ENCODE measurements at places on chromosomes 2 and 18. TPM values are rescaled to one million over a fixed set of nuclear protein-coding genes. Genes with fewer than 3 reads are reported as not detected.

- no peak for DNase-seq
Observed at GRCh38 chr2:142877216-142877838, at the start of gene KYNU. Gene KYNU (plus strand): TSS chr2:142877664. CDS start chr2:142885368, 7,704 bp downstream.

GRCh38 chr2:101830555-101830954, 133.0 kb downstream of the MAP4K4 start:
- DNase-seq: peak; percentile 44

DNA sequence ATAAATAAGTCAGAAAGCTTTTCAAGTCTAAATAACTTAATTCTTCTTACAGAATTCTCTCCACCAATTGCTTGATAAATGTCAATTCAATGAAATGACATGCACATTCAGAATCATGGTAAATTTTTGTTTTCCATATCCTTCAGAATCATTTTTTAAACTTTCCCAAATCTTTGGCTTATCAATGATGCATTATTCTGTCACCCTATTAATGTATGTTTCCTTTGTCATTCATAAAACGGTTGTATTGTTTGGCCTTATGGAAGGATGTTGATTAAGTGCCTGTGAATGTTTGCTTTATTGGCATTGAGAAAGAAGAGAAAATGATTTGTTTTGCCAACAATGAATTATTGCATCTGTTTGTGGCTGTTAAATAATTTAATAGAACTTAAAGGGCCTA, 260.9 kb downstream of the PLCL1 start:
- peak; percentile 58 for DNase-seq

DNA sequence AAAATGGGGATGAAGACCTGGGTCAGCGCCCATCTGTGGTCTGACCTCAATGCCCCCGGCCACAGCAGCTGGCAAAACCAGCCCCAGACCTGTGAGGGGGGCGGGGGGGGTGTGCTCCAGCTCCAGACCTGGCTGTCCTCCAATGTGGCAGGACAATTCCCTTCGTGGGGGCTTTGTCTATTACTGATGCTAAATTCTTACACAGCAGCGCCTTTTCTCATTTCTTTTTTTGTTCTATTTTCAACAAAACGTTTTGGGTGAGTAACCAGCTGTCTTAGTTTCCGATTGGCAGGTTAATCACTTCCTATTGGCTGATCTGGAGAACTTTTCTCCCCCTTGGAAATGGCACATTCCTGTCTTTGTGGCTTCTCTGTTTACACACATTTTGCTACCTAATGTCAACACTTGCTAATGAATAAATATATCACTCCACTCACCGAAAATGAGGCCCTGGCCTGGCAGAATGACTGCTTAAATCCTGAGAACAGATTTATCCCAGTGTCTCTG, 4.4 kb downstream of the SMAD7 start:
- peak; percentile 71 for DNase-seq

DNA sequence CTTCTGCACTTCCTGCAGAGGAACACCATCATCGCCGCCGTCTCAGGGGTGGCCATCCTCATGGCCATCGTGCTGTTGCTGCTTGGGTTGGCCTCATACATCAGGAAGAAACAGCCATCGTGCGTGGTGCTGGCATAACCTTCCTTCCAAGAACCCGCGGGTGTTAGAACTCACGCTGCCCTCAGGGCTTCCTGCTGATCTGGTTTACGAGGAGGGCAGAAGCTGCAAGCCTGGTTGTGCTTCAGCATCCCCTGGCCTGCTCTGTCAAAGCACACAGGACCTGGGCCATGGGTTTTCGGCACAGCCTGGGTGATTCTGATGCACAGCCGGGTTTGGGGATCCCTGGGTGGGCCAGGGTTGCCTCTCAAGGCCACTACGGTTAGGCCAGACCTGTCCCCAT, 12.2 kb upstream of the ZAP70 start:
- no peak for DNase-seq

GRCh38 chr2:72036173-72036545, 111.5 kb downstream of the CYP26B1 start:
- DNase-seq: no peak

DNA sequence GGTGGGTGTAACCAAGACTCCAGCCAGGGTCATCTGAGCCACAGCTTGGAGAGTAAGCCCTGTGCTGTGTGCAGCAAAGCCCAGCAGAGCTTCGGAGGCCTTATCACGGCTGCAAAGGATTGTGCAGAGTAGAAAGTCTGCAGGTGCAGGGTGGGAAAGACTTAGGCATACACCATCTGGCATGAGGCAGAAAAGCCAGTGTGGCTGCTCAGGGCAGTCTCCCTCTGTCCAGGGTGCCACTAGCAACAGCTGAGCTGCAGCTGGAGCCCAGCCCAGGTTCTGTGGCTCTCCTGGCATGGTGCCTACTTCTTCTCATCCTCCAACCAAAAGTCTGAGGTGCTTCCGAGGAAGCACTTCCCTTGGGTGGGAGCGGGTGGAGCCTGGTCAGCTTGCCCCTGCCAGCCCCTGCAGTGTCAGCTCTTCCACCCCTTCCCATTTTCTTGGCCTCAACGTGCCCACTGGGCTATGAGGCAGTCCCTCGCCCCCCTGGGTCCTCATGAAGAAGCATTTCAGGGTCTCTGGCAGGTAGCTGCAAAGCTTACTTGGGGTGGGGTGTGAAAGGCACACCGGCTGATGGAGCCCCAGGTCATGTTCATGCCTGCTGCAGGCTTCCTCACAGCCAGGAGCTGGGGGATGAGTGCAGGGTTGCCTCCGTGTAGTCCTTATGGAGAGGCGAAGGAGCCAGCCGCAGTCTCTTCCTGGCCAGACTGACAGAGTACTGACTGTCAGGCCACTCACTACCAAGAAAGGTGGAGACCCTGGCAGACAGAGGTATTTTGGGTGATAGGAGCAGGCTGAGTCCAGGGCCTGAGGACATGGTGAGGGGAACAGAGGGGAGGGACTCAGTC, 4.8 kb downstream of the AMER3 start:
- no peak for DNase-seq

DNA sequence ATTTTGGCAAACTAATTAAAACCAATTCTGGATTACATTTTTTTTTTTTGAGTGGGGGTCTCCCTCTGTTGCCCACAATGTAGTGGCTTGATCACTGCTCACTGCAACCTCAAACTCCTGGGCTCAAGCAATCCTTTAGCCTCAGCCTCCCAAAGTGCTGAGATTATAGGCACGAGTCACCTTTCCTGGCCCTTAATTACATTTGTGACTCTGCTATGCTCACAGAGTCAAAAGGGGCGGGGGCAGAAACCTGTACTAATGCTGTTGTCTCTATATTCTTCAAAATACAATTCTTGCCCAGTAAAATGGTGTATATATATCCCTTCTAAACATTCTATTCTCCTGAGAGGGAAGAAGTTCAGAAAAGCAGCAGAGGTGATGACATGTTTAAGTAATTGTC, 23.2 kb downstream of the PRKD3 start:
- no peak for DNase-seq

ITM2C gene
- 12.1 TPM for polyA plus RNA-seq

DNA sequence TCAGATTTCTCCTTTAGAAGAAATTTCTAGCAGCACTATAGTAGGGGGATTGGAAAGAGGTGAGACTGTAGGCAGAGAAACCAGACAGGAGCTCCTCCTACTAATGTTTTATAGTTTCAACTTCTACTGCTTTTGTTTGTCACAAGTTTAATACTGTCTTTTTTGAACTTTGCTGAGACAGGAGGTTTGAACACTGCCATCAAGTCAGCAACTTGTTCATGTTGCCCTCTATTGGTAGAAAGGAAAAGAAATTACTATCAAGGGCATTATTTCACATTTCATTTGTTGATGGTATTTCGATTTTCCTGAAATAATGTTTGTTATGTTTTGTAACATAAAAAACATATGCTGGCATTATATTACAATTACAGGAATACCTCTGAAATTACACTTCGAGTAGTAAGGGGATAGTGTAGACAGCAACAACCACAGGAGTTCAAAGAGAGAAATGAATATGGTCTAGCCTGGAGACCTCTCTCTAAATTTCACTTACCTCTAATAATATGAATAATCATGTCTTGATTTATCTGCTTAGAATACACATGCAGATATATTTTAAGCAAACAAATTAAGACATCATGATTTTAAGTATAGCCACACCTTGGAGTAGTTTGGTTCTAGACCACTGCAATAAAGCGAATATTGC, 12.4 kb upstream of the CCDC88A start:
- peak; percentile 58 for DNase-seq

DNA sequence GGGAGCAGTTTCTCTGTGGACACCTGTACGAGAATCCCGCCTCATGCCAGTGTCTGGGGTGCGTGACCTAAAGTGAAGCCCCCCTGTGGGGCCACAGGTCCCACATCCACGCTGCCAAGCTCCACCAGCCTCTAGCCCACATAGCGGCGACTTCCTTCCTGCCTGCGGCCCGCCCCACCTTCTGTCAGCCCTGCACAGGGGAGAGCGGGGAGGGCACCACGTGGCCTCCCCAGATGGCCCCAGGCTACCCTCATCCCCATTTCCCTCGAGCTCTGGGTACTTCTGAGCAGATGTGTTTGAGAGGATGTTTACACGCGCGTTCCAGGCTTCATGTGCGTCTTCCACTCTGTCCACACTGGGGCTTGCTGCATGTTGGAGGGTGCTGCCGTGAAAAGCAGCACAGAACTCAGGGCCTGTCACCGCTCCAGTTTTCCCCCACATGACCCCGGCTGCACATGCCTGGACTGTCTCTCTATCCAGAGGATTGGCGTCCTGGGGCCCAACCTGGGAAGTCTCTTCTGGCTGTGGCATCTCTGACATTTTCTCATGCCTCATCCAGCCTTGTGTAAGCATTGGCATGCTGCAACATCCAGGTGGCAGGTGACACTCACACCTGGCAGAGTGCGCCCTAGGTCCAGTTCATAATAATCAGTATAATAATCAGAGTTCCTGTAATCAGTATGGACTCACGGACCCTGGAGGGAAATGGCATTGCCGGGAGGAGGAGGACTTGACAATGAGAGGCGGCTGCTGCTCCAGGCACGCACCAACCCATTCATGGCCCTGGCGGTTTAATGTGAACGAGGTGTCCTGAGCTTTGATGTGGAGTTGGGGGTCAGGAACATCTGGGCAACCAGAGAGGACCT, 146.3 kb upstream of the TWIST2 start:
- no peak for DNase-seq

MRO gene
- polyA plus RNA-seq: not detected

CHAC2 gene
- polyA plus RNA-seq: 2.1 TPM

EVX2 gene
- not detected for polyA plus RNA-seq

GRCh38 chr2:36420569-36421181, 65.1 kb downstream of the CRIM1 start:
- no peak for DNase-seq

DNA sequence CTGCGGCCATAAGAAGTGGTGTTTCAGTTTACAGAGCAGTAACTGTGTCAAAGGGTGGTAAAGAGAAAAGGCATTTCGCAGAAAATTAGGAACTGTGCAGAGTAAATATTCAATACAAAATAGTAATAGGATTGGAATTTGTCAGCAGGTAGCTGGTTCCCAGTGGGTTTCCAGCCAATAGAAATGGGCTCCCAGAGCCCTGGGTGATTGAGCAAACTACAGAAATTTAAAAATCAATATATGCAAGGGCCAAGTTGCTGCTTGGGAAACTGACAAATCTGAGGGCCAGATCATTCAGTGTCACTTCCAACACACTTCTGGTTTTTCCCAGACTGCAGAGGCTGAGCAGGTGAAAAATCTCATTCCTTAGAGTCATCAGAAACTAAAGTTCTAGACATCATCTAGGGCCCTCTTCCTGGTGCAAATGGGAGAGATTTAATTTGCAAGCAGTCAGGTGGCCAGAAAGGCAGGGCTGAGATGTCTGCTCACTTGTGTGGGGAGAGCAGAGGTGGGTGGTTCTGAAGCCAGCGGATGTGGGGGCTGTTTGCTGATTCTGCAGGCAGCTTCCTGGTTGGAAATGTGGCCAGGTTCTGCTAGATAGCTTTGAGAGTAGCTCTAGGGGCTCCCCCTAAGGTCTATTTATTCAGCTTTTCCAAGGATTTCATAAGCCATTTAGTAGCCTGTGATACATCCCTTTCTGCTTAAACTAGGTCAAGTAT, 182.4 kb downstream of the NCK2 start:
- no peak for DNase-seq

DNA sequence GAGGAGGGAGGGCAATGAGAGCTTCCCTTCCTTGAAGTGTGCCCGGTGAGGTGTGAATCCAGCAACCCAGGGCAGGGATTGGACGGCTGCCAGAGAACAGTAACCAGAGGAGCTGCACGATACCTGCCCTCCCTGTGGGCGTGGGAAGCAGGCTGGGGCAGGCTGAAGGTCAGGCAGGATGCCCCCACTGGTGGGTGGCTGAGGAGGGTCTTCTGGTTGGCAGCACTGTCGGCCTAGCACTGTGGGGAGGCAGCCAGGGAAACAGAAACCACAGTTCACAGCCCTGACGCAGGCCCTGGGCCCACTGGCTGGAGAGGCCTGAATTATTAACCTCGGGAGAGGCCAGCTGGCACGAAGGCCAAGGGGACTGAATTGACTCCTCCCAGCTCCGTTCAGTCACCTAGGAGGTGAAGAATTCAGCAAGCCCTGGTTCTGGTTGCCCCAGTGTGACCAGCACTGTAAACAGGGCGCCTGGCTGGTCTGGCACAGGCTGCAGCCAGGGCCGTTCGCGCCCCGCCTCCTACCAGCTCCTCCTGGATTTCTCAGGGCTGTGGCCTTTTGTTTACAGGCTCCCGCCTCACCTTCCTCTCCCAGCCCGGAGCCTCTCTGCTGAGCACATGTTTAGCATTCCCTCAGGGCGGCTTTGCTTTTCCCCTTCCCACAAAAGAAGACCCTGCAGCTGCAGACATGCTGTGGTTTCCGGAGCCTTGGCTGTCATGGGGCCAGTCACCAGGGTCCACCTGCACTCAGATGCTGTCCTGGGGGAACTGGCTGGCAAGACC, 97.8 kb downstream of the B3GNT2 start:
- peak; percentile 50 for DNase-seq

- no peak for DNase-seq
Observed at GRCh38 chr2:7031547-7032245, 114.5 kb downstream of the RNF144A start.

DNA sequence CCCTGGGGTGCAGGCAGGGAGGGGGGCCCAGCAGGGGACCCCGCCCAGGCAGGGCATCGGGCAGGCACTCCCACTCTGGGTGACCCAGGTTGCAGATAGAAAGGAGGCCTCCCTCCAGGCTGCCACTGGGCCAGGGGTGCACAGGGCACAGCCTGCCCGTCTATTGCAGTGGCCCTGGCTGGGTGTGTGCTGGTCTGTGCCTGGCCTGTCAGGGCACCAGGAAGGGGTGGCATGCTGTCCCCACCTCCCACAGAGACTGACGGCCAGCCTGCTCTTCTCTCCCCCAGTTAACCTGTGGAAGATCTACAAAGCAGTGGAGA, 12.9 kb downstream of the ARID5A start:
- DNase-seq: no peak

GRCh38 chr18:24432618-24433017, 6.1 kb downstream of the IMPACT start:
- no peak for DNase-seq
